Neural progenitor cell (in vitro differentiated cells): ENCODE measurements at places on chromosomes 2 and 18. TPM values are rescaled to one million over a fixed set of nuclear protein-coding genes. Genes with fewer than 3 reads are reported as not detected.
A peak's percentile ranks its signal among the peaks of the same experiment; 100 is the strongest.

The RESP18 gene
- total RNA-seq, result not detected in 2 replicates

The MRO gene
- 0.06 TPM in 1 of 2 replicates, not detected in the other for total RNA-seq

The TRIM43 gene
- total RNA-seq, result not detected in 2 replicates

- no peaks in the 10 kb centered on the region for H3K36me3 ChIP-seq
- H3K27me3 ChIP-seq, result no peaks in the 10 kb centered on the region
- no peak overlapping the region for H3K27ac ChIP-seq
- H3K4me1 ChIP-seq, result no peaks in the 10 kb centered on the region
- peak; percentile 11 for DNase-seq
Observed at GRCh38 chr2:68452158-68452900, 14.8 kb downstream of the FBXO48 start.

DNA sequence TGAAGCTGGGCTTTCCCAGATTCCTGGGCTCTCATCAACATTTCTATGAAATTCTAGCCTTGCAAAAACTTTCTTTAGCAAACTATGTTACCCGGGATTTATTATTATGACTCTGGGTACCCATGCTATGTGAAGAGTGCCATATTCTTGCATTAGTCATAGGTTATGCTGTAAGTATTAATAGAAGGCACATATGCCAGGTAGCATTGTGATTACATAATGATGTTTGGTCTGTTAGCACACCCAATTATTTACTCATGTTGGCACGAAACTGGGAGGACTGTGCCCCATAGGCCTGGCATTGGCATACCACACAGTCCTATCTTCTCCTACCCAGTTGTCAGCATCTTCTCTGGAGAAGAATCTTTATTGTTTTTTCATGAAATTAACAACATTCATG is 171.0 kb downstream of the SLC4A3 start:
- no peaks in the 10 kb centered on the region for H3K27me3 ChIP-seq
- no peak overlapping the region for H3K4me3 ChIP-seq
- no peaks in the 10 kb centered on the region for H3K4me1 ChIP-seq
- no peak overlapping the region for H3K27ac ChIP-seq
- DNase-seq, result no peak
- no peaks in the 10 kb centered on the region for H3K36me3 ChIP-seq

- H3K4me3 ChIP-seq, result no peak overlapping the region
- DNase-seq, result no peak
- H3K4me1 ChIP-seq, result peaks cover 17% of the 10 kb centered on the region
- H3K36me3 ChIP-seq, result no peaks in the 10 kb centered on the region
Observed at GRCh38 chr2:26170795-26171194, 2.1 kb upstream of the GAREM2 start.

- no peak overlapping the region for H3K4me3 ChIP-seq
- no peaks in the 10 kb centered on the region for H3K4me1 ChIP-seq
- DNase-seq, result peak; percentile 7
- H3K36me3 ChIP-seq, result no peaks in the 10 kb centered on the region
- no peaks in the 10 kb centered on the region for H3K27me3 ChIP-seq
- H3K27ac ChIP-seq, result no peak overlapping the region
Observed at GRCh38 chr18:30945761-30946160, 96.8 kb downstream of the DSC3 start.

GRCh38 chr2:182650704-182651103 is 65.4 kb upstream of the DNAJC10 start:
- no peak overlapping the region for H3K27ac ChIP-seq
- peak; percentile 36 for DNase-seq
- H3K4me1 ChIP-seq, result peaks cover 5% of the 10 kb centered on the region
- H3K27me3 ChIP-seq, result no peaks in the 10 kb centered on the region
- H3K36me3 ChIP-seq, result no peaks in the 10 kb centered on the region

DNA sequence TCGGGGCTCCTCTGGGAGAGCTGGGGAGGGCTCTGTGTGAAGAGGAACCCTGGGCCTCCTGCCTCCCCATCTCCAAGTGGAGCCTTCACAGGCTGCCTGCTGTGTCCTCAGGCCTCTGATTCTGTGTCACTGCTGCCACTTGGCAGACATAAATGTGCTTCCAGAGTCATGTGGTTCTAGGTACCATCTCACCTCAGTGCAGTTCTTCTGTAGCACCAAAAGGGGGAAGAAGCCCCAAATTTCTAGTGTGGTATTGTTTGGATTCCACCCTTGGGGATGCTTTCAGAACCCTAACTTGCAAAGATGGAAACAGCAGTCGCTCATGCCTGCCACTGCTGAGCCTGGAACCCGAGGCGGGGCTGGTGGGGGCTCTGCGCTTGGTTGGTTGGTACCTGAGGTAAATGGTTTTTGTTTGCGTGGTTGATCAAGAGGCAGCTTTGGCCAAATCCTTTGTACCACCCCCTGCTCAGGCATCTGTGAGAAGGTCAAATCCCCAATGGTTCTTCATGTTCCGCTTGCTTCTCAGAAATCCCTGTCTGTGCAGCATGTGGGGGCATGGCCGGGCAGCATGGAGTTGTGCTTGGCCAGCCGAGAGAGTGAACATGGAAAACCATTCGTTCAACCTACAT is 27.5 kb downstream of the COA5 start:
- no peaks in the 10 kb centered on the region for H3K4me1 ChIP-seq
- no peaks in the 10 kb centered on the region for H3K27me3 ChIP-seq
- no peak overlapping the region for H3K27ac ChIP-seq
- no peak overlapping the region for H3K4me3 ChIP-seq

- no peaks in the 10 kb centered on the region for H3K27me3 ChIP-seq
- no peak overlapping the region for H3K4me3 ChIP-seq
- H3K36me3 ChIP-seq, result no peaks in the 10 kb centered on the region
- no peak overlapping the region for H3K27ac ChIP-seq
Observed at GRCh38 chr2:18975506-18976167, 382.8 kb downstream of the OSR1 start.

GRCh38 chr2:237889016-237889415 is 29.6 kb downstream of the RAMP1 start:
- H3K36me3 ChIP-seq, result no peaks in the 10 kb centered on the region
- DNase-seq, result peak; percentile 35

GRCh38 chr2:99775585-99775984 is 285.8 kb upstream of the REV1 start:
- H3K27me3 ChIP-seq, result no peaks in the 10 kb centered on the region
- no peak for DNase-seq
- no peaks in the 10 kb centered on the region for H3K4me1 ChIP-seq
